Amniotic stem cell (primary cell): ENCODE measurements at places on chromosomes 16 and 17.
A peak's percentile ranks its signal among the peaks of the same experiment; 100 is the strongest.

DNA sequence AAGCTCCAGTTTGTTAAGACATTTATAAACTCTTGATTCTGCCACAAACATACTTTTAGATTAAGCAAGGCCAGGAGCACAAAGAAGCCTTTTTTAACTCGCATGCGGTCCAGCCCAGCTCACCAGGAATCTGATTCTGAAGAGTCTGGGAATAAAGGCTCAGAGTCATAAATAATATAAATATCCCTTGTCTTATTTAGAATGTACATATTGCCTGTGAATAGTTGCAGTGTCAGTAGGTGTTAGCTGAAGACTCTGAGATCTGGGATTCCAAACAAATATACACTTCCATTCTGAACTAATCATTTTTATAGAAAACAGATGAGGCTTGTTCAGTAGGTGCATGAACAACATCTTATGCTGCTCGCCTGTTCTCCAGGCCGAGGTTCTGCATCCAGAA lies 59.1 kb upstream of the ELAC2 start:
- no peak for DNase-seq

- DNase-seq, result no peak
These were observed 22.0 kb downstream of the MYO1D start for GRCh38 chr17:32854832-32855389.

DNA sequence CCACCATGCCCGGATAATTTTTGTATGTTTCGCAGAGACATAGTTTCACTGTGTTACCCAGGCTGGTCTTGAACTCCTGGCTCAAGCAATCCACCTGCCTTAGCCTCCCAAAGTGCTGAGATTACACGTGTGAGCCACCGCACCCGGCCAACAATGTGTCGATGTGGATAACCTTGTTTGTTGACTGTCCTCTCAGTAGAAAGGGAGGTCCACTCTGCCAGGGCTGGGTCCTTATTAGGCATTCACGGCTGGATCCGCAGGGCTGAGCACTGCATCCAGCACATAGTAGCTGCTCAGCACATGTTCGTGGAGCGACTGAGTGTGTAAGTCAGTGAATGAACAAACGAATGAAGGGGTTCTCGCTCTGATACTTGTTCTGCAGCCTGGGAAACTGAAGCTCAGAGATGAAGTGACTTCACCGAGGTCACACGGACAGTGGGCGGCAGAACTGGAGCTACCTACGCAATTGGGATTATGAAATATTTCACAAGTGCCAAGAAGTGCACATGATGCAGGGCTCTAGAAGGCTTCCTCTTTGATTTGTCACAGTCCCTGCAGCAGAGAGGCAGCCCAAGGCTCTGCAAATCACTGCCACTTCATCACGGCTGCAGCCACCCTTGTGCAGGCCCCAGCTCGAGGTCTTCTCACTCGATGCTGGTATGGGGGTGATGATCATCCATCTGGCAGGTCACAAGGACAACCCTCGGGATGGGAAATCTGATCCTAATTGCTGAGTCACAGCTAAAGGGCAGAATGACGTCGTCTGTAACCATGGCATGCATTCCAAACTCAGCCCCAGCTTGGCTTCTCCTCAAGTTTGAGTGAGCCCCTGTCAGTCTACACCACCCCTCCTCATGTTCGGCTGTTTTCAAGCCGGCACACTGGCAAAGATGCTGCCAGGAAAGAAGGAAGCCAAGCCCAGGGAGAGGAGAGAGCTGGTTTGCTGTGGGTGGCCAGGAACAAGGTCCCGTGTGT lies 28.0 kb upstream of the SNN start:
- peak; percentile 96 for DNase-seq

GRCh38 chr17:49191917-49192741 lies 18.2 kb downstream of the GNGT2 start:
- DNase-seq, result peak; percentile 99

DNA sequence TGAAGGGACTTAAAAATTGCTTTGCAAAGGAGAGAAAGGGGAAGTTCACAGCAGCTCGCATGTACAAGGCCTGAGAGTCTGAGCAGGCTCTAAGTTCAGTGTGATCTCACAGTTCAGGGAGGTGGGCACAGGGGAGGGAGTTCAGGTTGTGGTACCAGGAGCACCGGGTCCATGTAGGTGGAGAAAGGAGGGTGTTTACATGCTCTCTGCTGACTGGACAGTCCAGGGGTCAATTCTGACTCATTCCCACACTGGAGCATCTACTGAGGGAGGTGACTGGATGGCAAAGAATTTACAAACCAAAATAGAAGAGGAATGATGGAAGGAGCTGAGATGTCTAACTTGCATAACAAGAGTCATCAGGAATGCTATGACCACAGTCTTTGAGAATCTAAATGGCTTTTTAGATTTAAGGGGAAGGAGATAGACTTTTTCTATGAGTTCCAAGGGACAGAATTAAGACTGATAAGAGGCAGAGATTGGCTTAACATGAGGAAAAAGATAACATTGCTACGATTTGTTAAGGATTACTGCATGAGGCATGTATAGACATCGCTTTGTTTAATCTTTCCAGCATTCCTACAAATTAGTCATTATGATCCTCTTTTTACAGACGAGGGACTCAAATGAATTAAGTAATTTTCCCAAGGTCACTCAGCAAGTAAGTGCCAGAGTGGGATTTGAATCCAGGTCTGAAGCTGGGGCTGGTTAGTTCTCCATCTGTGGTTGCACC lies 29.9 kb downstream of the MIS12 start:
- DNase-seq, result peak; percentile 92

GRCh38 chr17:7241783-7242716 lies at the start of gene GABARAP:
Gene GABARAP (minus strand): TSS chr17:7242449. CDS start chr17:7242330, 119 bp downstream.
- DNase-seq, result peak; percentile 77

- DNase-seq, result no peak
These were observed 23.7 kb downstream of the HELZ start for GRCh38 chr17:67221062-67221998.

DNA sequence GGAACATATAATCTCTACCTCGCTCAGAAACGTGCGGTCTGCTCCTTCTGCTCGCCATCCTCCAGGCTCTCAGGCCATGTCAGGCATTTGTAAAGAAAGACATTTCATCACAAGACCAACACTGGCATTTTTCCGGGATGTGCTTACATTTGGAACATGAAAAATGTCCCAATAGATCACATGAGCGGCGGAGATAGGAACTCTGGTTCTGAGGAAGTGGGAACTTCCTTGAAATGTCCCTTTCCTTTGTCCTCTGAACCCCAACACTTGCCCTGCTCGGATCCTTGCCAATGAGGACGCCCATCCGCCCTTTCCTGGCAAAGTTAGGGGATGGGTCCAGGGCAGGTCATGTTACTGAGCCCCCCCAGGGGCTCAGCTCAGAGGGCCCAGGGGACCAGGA lies 130.5 kb downstream of the MAF start:
- DNase-seq, result no peak

DNA sequence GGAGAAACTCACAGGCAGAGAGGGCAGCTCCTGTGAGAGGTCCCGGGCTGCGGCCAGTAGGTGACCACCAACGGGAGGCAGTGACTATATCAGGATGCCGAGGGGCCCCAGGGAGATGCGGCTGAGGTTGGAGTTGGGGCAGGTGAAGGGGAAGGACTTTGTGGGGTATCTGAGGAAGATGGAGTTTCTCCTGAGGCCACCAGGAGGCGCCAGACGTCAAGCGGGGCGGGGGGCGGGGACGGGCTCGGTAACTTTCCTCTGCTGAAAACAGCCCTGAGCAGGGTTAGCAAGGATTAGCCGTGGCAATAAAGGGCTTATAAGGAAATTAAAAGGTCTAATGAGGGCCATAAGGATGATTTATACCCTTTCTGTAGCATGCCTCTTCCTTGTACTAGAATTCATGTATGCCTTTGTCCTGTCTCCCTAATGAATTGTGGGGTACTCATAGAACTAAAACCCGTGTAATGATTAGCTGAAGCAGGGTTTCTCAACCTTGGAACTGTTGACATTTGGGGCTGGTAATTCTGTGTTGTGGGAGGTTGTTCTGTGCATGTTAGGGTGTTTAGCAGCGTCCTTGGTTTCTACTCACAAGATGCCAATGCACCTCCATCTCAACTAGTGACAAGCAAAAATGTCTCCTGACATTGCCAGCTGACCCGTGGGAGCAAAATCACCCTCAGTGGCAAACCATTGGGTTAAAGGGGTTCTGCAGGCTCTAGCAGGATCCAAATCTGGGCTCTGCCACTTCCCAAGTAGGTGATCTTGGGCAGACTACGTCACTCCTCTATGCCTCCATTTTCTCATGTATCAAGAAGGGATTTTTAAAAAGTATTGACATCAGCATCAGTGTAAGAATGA lies 74.8 kb upstream of the GRIN2A start:
- no peak for DNase-seq

- DNase-seq, result no peak
These were observed 27.5 kb upstream of the RAB11FIP4 start for GRCh38 chr17:31364012-31364411.

DNA sequence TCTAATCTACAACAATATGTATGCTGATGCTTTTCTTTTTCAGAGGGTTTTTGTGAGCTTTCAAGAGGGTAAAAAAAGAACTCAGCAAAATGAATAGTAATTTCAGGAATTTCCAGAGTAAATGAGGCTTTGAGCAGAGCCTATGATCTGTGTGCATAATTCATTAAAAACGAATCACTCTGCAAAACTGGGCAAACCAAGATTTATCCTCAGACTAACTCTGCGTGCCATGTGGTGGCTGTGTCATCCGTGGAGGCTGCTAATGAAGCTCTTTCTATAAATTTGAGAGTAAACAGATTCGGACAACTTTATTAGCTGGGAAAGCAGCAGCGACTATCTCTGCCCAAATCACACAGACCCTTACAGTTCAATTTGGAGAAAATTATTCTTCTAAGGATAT lies 83.8 kb downstream of the FOXL1 start:
- DNase-seq, result peak; percentile 38

DNA sequence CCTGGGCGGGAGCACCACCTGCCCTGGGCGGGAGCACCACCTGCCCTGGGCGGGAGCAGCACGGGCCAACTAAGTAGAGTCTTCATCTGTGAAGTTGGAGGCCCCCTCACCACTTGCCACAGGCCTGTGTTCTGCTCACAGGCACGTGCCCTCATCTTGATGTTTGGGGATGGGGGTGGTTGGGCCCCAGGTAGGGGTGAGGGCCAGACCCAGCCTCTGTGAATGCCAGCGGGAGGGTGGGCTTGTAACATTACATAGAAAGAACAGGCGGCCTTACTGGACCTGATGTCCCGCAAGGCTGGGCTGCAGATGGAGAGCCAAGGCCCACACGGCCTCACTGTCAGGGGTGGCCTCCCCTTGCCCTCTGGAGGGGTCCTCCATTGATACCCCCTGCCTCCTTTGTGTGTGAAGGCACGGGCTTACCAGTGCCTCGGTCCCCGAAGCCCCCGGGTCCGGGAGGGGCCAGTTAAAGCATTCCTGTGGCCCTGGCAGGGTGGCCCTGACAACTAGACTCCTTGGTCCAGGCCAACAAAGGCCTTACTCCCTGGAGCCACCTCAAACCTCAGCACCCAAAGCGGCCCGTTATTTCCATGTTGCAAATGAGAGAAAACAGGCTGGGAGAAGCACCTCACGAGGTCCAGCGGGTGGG lies 1.1 kb upstream of the SLC16A3 start:
- DNase-seq, result no peak

GRCh38 chr16:48912360-48912759 lies 302.4 kb upstream of the N4BP1 start:
- no peak for DNase-seq
